NCI-H2107 (cell line): ENCODE measurements at places on chromosomes 7 and 10.

- no peak for DNase-seq
Observed at GRCh38 chr7:16479591-16479990, 14.1 kb upstream of the SOSTDC1 start.

DNA sequence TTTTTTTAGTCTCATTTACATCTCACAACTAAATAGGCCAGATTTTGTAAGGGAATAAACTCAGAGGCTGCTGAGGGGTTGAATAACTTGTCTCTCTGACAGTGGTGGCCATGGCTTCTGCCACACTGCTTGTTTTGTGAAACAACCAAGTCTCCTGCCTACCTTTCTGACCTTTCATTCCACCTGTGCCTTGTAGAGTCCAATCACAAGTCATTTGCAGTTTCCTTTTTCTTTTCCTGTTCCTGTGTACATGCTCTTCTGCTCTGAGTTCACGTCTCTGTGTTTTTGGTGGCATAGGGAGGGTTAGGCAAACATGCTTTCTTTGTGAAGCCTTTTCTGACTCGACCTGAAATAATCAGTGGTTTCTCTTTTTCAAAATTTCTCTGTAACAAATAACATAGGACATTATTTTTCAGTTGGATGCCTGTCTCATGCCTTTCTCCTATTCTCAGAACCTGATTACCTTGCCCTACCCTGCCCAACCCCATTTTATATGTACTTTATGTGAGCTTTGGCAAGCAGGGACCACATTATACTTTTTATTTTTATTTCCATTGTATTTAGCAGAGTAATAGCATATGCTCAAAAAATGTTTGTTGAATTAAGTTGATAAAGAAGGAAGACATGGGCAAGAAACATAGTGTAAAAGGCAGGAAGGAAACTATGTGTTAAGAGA, 81.7 kb downstream of the HDAC9 start:
- no peak for DNase-seq

GRCh38 chr10:128711806-128712205, 585.6 kb upstream of the MKI67 start:
- no peak for DNase-seq

DNA sequence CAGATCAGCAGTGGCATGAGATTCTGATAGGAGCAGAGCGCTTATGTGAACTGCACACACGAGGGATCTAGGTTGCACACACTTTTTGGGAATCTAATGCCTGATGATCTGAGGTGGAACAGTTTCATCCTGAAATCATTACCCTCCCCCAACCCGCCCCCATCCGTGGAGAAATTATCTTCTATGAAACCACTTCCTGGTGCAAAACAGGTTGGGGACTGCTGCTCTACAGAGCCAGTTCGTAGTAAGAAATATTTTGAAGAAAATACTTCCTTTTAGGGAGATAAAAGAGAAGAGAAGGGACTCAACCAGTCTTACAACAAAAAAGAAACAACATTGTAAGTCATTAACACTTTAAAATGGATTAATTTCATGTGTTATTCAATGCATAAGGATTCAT, 1308.2 kb downstream of the GATA3 start:
- no peak for DNase-seq

- DNase-seq, result no peak
Observed at GRCh38 chr7:80636709-80637108, 1.7 kb upstream of the CD36 start.

DNA sequence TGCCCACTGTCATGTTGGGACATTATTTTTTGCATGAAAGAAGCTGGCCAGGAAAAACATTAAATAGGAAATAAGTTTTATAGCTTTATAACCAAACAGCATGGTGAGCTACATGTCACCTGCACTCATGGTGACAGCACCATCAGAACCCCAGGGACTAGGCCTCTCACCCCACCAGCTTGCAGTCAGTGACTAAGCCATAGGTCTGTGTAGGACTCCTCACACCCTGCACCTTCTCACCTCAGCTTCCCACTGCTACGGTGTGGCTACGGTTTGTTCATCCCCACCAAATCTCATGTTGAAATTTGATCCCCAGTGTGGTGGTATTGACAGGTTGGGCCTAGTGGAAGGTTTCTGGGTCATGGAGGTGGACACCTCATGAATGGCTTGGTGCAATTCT, 161.3 kb upstream of the VIPR2 start:
- DNase-seq, result no peak

- DNase-seq, result no peak
Observed at GRCh38 chr10:75611172-75611992, 180.0 kb downstream of the LRMDA start.

DNA sequence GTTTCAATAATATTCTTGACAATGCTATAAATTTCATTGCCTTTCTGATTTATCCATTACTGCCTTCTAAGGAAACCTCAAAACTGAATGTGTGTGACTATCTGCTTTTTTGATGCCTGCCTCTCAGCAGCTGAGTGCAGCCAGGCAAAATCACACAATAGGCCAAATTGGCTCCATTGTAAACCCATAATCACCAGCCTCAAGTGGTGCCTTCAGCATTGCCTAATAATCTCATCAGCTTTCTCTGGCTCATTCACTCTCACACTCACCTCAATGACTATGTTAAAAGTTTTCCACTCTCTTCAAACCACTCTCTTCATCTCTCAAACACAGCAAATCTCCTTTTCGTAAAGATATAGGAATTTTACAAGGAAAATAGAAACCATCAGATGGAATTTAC, 182.5 kb upstream of the COL1A2 start:
- no peak for DNase-seq

DNA sequence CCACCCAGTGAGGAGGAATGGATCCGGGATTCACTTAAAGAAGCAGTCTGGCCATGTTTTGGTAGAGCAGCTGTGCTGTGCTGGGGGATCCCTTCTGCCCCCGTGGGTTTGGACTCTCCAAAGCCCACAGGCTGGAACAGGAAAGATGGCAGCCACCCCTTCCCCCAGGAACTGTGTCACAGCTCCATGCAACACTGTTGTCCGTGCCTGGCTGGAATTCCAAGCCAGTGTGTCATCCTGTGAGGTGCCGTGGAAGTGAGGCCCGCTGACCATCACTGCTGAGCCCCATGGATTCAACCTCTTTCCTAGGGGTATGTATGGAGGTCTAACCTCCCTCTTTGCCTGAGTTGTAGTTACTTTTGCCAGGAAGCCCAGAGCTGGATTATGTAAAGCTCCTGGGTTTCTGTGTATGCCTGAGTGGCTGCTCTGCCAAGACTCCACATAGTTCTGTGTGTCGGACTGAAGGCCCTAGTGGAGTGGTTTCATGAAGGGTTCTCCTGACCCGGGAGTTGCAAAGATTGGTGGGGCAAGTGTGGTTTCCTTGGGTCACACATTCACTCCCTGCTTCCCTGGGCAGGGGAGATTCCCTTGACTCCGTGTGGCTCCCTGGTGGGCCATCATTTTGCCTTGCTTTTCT, 35.1 kb upstream of the PCGF5 start:
- DNase-seq, result no peak

DNA sequence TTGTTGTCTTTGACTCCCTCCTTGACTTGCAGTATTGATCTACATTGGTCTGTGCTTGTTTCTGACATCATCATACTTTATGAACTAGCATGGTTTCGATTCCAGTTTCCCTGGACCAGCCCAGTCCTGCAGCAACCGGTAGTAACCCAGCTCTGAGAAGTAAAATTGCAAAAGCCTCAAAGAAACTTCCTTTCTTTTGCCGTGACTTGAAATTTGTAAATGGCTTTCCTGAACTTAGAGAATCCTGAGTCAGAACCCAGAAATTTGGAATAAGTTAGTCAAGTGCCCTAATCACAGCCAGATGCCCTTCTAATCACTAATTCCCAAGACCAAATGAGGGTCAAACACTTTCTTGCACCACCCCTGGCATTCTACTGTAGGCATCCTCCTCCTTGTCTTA, 15.0 kb downstream of the TAS2R60 start:
- no peak for DNase-seq

GRCh38 chr7:119959811-119960210, 313.2 kb upstream of the KCND2 start:
- DNase-seq, result no peak

DNA sequence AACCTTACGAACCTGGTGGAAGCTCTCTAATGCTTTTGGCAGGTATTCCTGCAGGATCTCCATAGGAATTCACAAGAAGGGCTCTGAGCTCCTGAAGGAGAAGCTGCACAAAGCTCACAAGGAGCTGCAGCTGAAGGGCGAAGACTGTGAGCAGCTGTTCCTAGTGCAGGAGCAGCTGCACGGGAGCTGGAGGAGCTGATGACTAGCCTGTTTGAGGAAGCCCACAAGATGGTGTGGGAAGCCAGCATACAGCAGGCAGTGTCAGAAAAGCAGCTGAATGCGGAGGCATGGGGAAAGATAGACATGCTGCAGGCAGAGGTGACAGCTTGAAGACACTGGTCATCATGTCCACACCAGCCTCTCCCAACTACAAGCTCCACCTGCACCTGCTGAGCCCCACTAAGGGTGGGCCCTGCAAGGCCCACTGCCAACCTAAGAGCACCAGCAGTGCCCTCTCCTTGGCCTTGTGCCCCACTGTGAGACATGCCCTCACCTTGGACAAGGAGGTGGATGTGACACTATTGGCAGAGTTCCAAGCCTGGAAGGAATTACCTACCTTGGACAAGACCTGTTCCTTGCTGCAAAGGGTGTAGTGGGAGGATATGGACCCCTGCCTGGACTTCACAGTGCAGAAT, 250.6 kb downstream of the BBS9 start:
- no peak for DNase-seq

DNA sequence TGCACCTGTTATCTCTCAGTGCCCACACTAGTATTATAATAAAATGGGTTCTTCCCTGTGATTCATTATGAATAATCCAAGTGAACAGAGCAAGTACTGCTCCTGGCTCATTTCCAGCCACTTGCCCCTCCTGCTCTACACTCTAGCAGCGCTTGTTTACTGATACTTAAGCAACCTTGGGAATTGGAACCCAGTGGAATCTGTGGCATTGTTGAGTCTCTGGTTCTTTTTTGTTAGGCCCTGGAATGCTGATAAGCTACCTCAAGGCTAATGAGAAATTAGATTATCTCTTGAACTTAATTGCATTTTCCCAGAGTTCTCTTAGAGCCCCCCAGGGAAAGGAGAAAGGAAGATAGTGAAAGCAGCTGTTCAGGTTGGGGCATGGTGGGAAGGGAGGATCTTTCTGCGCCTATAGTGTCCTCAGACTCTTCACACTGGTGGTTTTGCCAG, 34.0 kb downstream of the PRKAR2B start:
- DNase-seq, result no peak

DNA sequence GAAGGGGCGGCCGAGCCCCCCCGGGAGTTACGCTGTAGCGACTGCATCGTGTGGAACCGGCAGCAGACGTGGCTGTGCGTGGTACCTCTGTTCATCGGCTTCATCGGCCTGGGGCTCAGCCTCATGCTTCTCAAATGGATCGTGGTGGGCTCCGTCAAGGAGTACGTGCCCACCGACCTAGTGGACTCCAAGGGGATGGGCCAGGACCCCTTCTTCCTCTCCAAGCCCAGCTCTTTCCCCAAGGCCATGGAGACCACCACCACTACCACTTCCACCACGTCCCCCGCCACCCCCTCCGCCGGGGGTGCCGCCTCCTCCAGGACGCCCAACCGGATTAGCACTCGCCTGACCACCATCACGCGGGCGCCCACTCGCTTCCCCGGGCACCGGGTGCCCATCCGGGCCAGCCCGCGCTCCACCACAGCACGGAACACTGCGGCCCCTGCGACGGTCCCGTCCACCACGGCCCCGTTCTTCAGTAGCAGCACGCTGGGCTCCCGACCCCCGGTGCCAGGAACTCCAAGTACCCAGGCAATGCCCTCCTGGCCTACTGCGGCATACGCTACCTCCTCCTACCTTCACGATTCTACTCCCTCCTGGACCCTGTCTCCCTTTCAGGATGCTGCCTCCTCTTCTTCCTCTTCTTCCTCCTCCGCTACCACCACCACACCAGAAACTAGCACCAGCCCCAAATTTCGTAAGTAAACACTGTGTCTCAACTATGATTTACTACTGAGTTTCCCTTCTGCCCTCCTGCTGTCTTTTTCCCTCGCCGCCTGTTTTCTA, 666 bp downstream of the NRG3 start:
- no peak for DNase-seq

GRCh38 chr7:22921386-22922086, 92.4 kb downstream of the HYCC1 start:
- DNase-seq, result no peak

DNA sequence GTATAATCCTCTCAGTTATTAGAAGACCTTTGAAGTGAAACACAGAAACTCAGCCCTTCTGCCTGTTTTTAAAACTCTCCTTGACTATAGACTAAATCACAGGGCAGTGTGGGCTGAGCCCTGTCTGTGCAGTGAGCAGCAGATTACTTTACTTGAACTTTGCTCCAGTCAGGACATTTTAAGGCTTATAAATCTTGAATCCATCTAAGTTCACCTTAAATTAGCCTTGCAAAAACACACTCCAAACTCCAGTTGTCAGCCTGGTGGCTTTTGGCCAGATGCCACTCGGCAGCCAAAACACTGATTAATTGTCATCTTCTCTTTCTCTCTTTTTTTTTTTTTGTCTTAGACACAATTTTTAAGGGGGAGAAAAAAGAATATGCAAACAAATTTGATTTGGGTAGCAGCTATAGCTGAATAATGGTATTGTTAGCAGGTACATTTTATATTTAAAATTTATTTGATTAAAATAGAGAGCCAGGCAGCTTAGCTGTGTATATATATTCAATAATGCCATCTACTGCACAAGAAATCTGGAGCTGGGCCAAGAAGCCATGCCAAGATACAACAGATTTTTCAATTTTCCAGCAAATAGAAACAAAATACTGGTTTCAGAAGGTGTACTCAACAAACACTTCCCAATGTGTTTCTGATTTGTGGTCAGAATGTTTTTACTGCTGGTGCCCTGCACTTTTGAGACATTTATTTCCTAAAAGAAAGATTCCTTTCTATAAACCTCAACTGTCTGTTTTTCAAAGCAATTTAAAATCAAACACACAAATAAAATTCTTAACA, 247.7 kb downstream of the TFEC start:
- no peak for DNase-seq

- no peak for DNase-seq
Observed at GRCh38 chr7:87635921-87636320, 7.7 kb downstream of the RUNDC3B start.

GRCh38 chr10:102553771-102554170, 50.0 kb downstream of the SUFU start:
- DNase-seq, result no peak

- no peak for DNase-seq
Observed at GRCh38 chr7:111012799-111013675, 77.9 kb upstream of the LRRN3 start.

DNA sequence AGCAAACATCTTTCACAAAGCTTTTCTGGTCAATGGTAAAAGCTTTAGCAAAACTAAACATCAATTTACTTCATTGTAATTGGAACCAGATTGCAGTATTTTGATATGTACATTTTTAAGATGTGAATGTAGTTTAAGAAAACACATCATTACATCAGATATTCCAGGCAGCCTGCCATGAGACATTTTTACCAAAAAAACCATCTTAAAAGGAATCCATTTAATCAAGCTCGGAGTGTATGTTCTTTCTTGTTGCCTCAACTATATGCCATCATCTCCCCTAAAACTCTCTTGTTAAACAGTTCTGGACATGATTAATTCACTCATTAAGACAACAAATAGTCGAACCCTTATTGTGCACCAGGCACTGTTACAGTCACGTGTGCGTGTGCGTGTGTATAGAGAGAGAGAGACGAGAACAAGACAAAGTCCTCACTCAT, 97.5 kb downstream of the UBE2H start:
- DNase-seq, result no peak

GRCh38 chr7:12196386-12196785, 14.7 kb upstream of the TMEM106B start:
- no peak for DNase-seq
